ENCODE measurements at places on chromosomes 3 and 15. TPM values are rescaled to one million over a fixed set of nuclear protein-coding genes. Genes with fewer than 3 reads are reported as not detected.

ABHD2 gene
- polyA plus RNA-seq = 32.7 TPM

ZBTB47 gene
- 15.2 TPM for polyA plus RNA-seq

GOLGA8J gene
- polyA plus RNA-seq = 0.35 TPM

P2RY12 gene
- 1.5 TPM for polyA plus RNA-seq

CSTA gene
- polyA plus RNA-seq = 1.2 TPM

IQCH gene
- polyA plus RNA-seq = 7.6 TPM

TTLL13 gene
- polyA plus RNA-seq = 0.12 TPM

GRCh38 chr3:167772992-167773391 lies 37.5 kb downstream of the SERPINI1 start:
- DNase-seq = no peak

GRCh38 chr15:98651036-98651481 lies 2.7 kb downstream of the IGF1R start:
- DNase-seq = peak; percentile 43

DNA sequence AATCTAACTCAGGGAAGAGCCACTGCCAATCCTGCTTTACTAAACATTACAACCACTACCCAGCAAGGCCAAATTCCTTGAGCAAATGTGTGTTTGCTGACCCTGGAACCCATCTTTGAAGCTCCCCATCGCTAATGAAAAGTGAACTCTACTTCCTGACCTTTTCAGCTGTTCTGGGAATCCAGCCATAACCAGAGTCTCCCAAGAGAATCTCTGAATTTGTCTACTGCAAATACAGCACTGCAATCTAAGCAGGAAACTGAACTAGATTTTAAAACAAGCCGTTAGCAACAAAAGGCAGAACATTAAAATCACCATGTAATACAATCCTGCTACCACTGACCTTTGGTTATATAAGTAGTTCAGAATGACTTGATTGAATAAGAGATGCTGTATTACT lies 309.2 kb downstream of the MAGI1 start:
- peak; percentile 56 for DNase-seq

- no peak for DNase-seq
Observed at GRCh38 chr3:66203275-66203674, 17.5 kb upstream of the SLC25A26 start.

DNA sequence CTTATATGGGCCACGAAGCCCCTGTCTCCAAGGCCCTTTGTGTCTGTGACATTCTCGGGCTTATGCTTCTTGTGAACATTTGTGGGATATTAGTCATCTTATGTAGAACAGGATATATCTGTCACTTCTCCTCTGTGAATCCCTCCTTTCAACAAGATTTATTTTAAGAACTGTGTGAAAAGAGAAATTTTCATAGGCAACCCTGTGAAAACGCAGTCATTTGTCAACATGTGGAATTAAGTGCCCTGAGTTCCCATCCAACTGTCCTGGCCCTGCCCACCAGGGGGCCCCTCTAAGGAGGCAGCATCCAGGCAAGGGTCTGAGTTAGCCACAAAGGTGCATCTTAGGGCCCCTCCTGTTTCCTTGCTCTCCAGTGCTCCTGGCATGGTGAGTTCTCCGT lies 76.8 kb upstream of the CHRNA7 start:
- no peak for DNase-seq

GRCh38 chr3:82012775-82013174 lies 251.3 kb upstream of the GBE1 start:
- no peak for DNase-seq

- no peak for DNase-seq
Observed at GRCh38 chr3:19485267-19485666, 337.0 kb downstream of the KCNH8 start.

DNA sequence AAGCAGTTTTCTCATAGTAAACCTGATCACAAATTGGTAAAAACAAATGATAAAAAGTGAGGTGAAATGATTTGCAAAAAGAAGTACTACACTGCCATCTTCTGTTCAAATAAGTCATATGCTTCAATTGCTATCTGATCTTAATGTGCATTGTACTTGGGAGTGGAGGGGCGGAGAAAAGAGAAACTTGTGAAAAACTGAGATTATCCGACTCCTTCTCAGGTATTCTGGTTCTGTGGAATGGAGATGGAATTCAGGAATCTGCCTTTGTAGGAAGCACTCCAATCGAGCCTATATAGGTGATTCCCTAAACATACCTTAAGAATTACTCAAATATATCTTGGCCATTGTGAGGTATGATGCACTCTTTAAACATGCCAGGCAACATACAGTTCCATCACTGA lies 180.6 kb downstream of the CHL1 start:
- no peak for DNase-seq

- no peak for DNase-seq
Observed at GRCh38 chr3:28322464-28322863, 26.1 kb upstream of the ZCWPW2 start.

DNA sequence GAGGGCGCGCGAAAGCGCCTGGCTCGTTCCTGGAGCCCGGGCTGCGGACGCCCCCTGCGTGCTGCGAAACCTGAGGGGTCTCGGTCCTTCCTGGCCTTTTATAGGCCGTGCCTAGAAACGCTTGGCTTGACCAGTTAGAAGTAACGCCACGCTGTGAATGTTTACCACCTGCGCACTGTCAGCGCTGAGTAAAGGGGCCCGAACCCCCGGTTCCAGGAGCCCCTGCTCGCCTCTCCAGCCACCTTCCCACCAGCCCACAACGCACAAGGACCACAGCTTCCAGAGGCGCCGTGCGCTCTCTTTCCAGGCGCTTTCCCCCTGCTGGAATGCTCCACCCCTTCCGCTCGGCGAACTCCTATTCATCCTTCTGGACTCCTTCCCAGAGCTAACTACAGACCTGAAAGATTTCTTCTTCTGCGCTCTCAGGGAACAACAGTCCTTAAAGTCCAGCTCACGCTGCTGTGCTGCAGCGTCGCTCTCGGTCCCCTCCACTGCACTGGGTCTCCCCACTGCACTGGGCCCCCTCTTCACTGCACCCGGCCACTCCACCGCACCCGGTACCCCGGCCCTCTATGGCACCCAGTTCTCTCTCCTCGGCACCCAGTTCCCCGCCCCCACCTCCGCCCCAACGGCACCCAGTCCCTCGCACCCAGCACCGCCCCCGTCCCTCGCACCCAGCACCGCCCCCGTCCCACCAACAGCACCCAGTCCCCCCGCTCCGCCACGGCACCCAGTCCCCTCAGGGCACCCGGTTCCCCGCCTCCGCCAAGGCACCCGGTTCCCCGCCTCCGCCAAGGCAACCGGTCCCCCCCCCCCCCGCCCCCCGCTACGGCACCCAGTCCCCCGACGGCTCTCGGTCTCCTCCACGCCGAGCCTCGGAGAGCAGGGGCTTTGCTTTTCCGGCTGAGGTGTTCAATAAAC lies 69.8 kb downstream of the SQOR start:
- no peak for DNase-seq

DNA sequence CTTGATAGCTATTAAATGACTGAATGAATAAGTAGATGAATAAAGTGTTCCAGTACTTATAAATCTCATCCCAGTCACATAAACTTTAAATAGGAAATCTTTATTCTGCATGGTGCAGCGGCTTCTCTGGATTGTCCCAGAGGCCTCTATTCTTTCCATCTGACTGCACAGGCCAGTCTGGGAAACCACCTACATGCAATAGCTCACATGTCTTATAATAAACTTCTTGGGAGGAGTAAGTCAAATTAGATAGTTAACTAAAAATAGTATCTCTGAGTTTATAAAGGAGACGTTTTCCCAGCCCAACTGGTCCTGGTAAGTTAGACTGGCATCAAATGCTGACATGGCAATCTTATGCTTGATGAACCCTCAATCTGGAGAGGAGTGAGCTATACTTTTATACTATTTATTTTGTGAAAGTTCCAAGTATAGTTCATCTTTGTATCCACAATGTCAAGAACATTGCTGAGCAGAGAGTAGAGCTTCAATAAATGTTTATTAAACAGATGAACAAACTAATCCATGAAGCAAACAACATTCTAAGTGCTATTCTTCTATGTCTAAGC lies 417.6 kb downstream of the TIGIT start:
- DNase-seq = no peak

DNA sequence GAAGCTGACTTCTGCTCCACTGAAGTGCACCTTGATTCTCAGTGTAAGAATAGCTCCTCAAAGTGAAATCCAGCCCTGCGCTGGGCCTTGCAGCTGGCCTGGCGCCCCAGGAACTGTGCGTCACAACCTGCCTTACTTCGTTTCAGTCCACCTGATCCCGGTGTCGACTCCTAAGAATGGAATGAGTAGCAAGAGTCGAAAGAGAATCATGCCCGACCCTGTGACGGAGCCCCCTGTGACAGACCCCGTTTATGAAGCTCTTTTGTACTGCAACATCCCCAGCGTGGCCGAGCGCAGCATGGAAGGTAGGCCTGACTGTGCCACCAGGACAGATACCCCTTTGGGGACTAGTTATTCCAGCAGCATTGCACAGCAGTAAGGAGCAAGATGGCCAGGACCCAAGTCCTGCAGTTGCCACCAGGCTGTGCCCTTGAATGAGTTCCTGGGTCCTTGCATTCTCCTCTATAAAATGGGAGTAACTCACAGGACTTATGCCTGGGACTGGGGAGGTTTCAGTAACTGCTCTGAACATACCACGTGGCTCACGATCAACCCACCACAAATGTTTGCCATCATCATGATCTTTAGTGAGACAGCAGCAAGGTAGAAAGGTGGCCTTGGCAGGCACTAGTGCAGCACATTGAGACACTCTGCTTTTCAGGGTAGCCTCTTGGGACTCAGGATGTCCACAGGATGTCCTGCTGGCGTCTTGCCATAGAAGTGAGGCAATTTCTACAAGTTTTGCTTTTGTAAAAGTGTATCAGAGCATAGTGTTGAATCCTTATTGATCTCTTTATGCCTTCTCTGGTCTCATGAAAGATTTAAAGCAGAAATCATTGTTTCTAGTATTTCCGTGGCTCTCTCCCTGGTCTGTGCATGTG lies 46.8 kb downstream of the PXYLP1 start:
- DNase-seq = no peak

GRCh38 chr15:39942101-39942752 lies 8.3 kb downstream of the EIF2AK4 start:
- no peak for DNase-seq

DNA sequence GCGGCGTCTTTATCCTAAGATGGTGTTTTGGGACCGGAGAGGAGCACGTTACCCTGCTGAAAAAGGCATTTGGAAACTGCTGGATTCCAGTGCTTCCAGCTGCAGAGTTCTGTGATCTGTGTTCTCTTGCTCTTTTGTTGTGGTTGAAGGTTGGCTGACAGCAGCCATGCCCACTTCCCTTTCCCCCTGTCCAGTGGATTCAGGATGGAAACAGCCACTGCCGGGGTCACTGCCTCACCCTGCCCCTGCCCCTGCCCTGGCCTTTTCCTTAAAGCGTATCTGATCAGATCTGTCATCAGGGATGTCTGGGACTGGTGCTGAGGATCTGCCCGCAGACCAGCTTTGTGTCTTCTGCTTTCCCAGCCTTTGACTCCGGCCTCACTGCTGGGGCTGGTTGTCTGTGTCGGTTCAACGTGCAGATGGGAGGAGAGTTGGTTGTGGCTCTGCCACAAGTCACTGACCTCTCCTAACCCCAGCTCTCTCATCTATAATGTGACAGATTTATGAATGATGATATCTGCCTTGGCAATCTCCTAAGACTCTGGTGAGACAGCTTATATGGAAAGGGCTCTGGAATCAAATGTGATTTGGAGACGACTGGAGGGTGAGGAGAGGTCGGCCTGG lies 219.4 kb upstream of the BHLHE40 start:
- DNase-seq = no peak

DNA sequence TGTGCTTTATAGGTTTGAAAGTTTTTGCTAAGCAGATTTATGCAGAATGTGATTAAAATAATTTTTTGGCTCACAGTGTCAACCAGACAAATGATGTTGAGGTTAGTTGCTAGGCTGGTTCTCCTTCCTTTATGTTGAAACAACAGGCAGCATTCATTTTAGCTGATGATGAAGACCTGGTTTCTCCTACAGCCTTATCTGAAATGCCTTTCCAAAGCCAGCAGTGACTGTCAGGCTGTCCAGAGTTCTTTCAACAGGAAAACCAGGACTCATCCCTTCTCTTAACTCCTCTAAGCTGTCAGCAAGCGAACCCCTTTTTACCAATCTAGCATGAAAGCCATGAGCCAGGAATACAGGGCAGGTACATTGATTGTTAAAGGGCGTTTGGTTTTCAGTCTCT lies 84.1 kb downstream of the ZNF609 start:
- DNase-seq = no peak

DNA sequence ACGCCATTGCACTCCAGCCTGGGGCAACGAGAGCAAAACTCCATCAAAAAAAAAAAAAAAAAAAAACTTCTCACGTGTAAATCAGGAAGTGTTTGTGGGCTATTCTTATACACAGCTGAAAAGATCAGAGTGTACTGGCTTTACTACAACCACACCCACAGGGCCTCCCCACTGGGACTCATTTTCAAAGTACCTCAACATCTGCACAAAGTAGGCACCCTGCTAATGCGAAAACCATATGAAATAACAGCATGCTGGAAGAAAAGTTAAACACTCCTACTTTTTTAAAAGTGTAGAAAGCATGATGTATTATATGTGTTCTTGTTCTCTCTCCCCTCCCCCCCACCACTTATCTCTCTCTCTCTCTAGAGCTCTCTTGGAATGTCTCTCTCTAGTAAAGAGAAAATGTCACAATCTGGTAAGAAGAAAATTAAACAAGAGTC lies 11.1 kb downstream of the UACA start:
- no peak for DNase-seq

- DNase-seq = no peak
Observed at GRCh38 chr3:53817809-53818208, 28.4 kb downstream of the CHDH start.

- no peak for DNase-seq
Observed at GRCh38 chr15:68650901-68651709, 72.3 kb downstream of the CORO2B start.

- DNase-seq = no peak
Observed at GRCh38 chr3:83625261-83625660, 1333.5 kb upstream of the CADM2 start.

All from right renal cortex interstitium (tissue), 3 donors.